Fibroblast of mammary gland (primary cell): ENCODE measurements at places on chromosomes 1 and 21.

DNA sequence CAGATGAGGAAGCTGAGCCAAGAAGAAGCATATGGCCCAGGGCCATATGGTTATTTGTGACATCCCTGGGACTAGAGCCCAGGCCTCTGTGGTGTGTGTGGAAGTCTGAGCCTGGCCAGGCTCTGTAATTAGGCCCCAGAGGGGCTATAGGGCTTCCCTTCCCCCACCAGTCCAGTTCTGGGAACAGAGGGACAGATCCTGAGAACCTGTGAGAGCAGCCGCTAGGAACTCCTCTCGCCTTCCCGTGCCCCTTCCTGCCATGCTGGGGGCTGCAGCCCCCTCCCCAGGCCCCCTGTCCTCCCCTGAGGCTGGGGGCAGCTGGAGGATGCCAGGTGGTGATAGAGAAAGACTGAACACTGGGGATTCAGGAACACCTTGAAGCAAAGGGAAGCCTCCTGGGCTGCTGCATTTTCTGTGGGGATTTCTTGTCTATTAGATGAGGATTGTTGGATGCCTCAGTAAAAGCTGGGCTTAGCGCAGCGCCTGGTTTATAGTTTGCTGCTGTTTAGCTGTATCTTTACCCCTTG, 33.3 kb downstream of the COQ8A start:
- peak; percentile 28 for DNase-seq

- DNase-seq = peak; percentile 82
Measured at GRCh38 chr1:221203224-221204054, 324.2 kb downstream of the HLX start.

GRCh38 chr1:42753070-42753469, 13.0 kb upstream of the CLDN19 start:
- DNase-seq = peak; percentile 78

GRCh38 chr1:53593758-53594380, 134.7 kb downstream of the DMRTB1 start:
- DNase-seq = no peak

DNA sequence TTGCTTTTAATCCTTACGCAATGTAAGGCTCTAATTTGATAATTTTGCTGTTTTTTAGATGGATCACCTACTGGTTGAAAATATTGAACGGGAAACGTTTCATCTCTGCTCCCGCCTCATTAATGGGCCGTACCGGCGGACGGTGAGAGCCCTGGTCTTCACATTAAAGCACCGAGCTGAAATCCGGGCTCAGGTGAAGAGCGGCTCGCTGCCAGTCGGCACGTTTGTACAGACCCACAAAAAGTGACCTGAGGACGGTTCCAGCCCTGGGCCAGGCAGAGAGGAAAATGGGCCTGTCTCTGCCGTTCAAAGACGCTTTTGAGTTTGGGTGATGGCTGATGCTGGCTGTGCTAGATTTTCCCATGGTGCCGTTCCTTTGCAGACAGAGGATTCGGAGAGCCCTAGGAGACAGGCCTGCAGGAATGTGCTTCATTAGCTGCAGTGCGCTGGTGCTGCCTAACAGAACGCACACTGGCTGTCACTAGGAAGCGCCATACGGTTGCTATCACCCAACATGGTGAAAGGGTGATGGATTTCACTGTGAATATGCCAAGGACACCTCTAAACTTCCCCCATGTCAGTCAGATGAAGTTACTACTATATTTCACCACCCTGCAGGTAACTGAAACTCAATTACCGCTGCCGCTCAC, 42.9 kb downstream of the TCEANC2 start:
- no peak for DNase-seq

GRCh38 chr1:24540906-24541710, 14.8 kb upstream of the NCMAP start:
- peak; percentile 72 for DNase-seq

DNA sequence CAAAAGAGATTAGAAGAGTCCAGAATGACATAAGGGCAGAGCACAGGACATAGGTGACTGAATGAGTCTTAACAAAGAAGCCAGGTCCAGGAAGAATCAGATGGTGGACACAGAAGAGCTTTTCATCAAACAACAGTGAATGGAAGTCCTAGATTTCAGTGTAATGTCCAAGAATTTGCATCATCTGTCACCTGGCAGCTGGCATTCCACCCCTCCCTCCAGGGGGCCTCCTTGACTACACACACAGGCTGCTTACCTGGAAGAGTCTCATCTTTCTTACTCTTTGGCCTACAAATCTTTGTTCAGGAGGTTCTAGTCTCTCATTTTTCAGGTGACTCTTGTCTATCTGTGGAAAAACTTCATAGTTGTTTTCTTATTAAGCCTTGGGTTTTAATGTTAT, 36.2 kb downstream of the GORAB start:
- no peak for DNase-seq

DNA sequence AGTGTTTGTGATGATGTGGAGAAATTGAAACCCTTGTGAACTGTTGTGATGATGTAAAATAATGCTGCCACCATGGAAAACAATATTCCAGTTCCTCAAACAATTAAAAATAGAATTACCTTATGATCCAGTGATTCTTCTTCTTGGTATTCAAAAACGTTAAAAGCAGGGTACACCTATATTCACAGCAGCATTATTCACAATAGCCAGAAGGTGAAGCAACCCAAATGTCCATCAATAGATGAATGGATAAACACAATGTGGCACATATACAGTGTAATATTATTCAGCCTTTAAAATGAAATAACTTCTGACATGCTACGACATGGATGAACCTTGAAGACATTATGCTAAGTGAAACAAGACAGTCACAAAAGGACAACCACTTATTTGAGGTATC, 59.2 kb downstream of the LYPLAL1 start:
- no peak for DNase-seq

DNA sequence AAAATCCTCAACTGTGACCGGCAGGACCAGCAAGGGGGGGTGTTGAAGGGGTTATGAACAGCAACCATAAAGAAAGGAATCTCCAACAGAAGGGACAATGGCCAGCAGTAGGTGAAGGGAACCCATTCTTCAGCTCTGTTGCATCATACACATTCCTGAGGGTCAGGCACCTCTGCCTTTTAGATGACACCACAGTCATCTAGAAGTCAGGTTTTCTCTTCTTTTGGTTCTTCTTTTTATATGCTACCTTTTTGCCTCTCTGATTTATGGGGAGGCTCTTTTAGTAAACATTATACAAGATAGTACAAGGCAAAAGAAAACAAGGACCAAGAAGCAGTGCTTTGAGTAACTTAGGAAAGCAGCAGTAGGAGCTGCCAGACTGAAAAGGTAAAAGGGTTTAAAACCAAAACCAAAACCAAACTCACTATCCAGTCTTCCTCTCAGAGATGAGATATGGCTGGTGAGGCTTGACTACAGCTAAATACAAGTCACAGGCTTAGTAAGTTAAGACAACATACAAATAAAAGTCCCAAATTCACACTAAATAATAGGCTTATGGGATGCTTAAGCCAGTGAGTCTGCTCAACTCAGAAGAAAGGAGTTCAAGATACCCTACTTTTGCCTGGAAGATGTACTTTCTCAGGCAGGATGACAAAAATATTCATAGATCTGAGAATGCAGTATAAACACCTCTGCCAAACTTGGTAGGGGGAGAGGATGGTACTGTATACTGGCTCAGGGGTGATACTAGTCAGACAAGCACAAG, 4.1 kb downstream of the TEX38 start:
- no peak for DNase-seq

DNA sequence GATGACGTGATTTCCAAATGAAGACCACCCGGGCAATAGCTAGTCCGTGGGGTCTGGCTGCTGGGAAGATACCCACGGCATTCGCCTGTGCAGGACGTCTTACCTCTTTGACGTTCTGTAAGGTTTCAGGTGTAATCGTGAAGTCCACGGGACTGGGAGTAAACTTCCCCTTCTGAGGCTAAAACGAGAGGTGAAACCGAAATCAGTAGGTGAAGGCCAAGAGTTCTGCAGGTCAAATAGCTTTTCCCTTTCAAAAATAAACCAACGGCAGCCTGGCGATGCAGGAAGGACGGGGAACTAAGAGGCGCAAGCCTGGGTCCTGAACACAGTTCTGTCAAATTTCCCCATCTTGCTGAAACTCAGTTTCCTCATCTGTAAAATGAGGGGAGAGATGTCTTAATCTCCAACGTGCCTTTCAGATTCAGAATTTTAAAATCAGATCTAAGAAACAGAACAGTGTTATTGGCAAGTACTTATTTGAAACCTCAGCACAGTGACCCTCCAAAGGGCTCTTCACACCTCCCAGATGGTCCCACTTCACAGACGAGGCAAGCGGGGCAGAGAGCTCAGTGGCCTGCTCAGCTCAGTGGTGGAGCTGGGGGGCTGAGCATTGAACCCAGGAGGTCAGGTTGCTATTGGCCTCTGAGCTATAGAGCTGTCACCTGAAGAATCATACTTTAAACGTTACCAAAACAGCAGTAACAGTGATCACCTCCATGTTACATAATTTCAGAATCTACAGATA, 34.7 kb downstream of the VPS26C start:
- no peak for DNase-seq

DNA sequence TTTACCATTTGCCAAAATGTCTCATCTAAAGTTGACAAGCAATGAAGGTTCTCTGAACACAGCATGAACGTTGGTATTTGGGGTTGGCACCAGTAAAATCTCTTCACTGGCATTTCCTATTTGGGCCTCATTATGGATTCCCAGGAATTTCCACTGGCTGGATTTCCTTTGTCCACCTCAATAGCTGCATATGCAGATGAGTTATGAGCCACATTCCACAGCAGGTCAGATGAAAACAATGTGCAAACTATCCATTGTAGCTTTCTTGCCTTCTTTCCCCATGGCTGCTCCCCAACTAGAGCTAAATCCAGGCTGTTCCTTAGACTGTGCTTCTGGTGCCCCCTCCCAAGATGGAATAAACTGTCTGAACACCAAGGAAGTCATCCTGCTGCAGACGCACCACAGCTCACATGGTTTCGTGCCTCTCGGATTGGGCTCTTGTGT, 168.1 kb upstream of the FGGY start:
- no peak for DNase-seq

DNA sequence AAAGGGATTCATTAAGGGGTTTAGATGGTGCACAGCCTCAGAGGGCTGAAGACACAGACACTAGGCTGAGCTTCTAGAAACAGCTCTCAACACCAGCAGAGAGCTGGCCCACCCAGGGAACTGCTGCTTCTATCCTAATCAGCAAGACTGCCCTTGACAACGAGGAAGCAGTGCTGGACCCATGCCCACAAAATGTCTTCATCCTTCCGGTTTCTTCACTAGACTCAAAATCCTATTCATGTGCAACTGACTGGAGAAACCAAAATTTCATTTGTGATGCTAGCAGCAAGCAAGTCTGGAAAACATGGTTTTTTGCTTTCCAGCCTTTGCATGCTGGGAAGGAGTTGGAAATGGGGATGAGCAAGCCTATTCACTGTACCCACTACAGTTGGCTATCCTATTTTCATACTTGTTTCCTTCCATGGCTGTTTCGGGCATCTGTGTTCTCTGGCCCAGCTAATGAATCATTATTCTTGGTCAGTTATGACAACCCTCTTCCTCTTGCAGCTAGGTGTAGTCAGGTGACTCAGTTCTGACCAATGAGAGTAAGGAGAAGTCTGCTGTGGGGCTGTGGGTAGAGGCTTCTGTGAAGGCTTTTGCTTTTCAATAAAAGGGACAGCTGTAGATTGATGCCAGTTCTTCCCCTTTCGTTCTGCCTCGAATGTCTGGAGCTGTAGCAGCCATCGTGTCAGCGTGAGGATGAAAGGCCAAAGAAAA, 14.6 kb upstream of the TMEM61 start:
- peak; percentile 65 for DNase-seq

DNA sequence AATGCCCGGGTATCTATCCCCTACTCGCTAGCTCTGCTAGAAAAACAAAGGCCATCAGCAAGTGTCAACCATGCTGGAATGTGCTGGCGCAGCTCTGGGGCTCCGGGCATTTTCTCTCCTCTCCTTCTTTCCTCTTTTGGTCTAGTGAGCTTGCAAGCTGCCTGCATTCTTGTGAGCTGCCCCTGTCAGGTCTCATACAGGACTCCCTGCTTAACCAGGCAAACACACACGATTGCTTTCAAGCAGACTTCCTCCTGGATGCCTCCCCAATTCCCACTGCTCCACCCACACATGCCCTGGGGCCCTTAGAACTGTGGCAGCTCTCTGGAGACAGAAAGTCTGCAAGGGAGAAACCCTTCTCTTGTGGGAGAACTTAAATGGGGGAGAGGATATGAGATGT, 35.7 kb upstream of the SUCO start:
- DNase-seq = no peak

- peak; percentile 18 for DNase-seq
Measured at GRCh38 chr1:43530483-43531106, at the start of gene PTPRF. Gene PTPRF (plus strand): TSS chr1:43530883. CDS start chr1:43545076, 14,193 bp downstream.
